ENCODE measurements at places on chromosomes 2 and 18. TPM values are rescaled to one million over a fixed set of nuclear protein-coding genes. Genes with fewer than 3 reads are reported as not detected.
A peak's percentile ranks its signal among the peaks of the same experiment; 100 is the strongest.

- DNase-seq, result peak; percentile 83
Measured at GRCh38 chr2:12318427-12319057, 398.2 kb upstream of the TRIB2 start.

GRCh38 chr2:38934742-38935141, 45.1 kb downstream of the ARHGEF33 start:
- no peak for DNase-seq

DNA sequence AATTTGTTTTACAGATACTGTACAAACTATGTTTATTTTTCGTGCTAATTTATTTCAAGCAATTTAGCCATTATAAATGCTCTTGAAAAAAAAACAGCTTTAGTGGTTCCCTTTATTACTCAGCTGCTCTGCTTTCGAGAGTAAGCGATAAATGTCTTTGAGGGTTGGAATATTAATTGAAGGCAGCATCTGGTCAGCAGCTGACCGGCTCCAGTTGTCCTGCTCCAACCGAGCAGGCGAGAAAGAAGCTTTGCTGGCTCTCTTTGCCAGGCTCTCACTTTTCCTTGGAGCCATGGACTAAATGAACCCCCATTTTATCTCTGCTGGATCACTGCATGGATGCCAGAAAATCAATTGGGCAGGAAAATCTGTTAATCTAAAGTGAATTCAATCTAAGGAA, 147.4 kb downstream of the LNPK start:
- DNase-seq, result no peak

DNA sequence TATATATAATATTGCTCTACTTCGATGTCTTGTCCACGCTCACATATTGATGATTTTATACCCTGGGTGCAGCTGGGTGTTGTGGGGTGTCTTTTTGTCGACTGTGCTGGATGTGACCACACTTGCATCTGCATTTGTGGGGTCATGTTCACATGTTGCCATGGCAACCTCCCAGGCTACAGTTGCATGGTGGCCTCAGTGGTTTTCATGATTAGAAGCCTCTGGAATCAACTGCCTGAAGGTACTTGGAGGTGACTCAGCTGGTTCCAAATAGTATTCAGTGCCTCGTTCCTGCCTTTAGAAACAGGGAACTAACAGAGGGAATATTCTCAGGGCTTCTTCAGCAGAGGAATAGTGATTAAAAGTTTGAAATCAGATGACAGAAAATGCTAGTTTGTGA, 166.3 kb upstream of the NYAP2 start:
- peak; percentile 37 for DNase-seq

TYW5 gene
- 6.6 TPM for total RNA-seq

DNA sequence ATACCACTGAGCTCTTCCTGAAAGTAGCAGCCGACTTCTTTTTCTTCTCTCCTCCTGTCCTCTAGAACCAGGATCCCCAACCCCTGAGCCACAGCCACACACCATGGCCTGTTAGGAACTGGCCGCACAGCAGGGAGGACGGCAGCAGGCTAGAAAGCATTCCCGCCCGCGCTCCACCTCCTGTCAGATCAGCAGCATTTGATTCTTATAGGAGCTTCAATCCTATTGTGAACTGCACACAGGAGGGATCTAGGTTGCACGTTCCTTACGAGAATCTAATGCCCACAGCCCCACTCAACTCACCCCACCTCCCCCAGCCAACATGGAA, 179.1 kb upstream of the SH3BP4 start:
- no peak for DNase-seq

GRCh38 chr2:168355121-168355520, 101.0 kb upstream of the CERS6 start:
- DNase-seq, result no peak

DNA sequence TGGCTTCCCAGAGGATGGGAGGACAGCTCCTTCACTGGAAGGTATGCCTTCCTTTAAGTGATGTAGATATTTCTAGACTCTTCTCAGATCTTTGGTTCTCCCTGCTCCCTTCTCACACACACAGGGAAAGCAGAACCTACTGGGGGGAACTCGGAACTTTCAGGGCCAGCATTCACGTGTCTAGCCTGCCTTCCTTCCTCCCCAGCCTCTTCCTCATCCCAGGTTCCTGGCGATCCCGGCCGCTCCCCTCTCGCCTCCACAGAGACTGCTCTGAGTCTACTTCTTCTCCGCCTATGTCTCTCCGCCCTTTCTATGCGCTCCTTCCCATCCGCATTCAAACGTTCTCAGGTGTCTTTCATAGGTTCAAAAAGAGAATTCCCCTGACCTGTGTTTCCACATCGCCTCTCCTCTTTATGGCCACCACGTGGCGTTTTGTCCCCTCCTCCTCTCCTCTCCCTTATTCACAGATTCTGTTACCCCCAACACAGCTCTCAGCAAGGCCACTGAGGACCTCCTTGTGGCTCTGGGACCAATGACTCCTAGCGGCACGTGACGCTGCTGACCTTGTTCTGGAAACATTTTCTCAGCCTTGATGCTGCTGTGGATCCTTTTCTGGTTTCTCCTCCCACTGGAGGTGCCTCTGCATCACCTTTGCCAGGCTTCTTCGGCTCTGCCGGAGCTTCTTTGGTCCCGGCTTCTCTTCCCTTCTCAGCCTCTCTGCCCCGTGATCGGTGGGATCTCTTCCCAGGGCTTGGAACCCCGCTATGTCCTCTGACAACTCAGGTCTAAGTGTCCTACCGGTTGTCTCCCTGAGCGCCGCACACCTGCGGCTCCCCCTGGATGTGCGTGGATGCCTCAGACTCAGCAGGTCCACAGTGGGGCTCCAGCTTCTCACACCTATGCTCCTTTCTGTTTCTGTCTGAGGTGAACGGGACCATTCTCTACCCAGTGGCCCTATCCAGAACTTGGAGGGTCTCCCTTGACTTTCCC, 77.5 kb downstream of the VAPA start:
- DNase-seq, result no peak

DNA sequence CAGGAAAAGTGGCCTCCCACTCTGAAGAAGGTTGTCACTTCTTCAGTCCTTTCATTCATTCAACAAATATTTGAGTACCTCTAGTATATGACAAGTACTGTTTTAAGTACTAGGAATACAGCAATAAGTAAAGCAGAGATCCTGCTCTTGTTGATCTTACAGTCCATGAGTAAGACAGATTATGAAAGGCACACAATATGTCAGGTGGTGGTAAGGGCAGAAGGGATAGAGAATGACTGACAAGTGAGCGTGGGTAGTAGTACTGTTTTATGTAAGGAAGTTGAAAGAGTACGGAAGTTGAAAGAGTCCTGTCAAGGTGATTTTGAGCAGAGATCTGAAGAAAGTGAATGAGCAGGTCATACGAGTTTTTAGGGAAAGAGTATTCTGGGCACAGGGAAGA, 111.3 kb downstream of the GALNT1 start:
- no peak for DNase-seq

DNA sequence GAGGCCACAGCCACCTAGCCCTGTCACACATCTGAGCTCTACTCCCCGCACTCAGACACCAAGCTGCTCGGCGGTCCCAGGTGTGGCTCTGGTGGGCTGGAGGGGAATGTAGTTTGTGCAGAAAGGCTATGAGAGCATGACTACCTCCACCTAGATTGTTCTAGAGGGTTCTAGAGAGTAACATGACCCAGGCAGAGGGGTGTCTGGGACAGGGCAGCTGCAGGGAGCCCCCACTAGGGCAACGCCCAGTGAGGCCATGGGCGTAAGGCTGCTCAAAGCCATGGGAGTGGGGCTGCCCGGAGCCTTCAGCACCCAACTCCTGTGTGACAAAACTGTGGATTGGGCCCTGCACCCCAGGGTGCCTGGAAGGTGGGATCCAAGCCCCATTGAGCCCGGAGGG, 511.4 kb upstream of the MYT1L start:
- no peak for DNase-seq

FTCDNL1 gene
- 0.13 TPM for total RNA-seq

LYG2 gene
- not detected for total RNA-seq

TFCP2L1 gene
- not detected for total RNA-seq

DNA sequence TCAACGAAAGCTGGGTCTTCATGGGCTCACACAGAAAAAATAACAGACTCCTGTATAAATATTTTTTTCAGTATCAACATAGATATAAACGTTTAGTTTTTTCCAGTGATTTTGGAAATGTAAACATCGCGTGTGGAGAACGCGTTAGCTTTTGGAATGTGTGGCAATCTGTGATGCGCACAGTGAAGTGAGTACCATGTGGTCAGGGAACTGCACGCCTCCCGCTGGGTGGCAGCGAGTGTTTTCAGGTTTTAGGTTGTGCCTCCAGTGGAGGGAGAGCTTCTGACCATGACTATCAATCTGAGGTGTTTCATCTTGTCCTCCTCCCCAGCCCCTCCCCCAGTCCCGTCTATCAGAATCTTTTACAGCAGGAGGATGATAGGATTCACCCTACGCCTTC, 127.8 kb downstream of the ARHGAP28 start:
- no peak for DNase-seq

MDH1B gene
- total RNA-seq, result 0.25 TPM

LOXHD1 gene
- not detected for total RNA-seq

GRCh38 chr18:73597832-73598615, 549.6 kb downstream of the FBXO15 start:
- no peak for DNase-seq

DNA sequence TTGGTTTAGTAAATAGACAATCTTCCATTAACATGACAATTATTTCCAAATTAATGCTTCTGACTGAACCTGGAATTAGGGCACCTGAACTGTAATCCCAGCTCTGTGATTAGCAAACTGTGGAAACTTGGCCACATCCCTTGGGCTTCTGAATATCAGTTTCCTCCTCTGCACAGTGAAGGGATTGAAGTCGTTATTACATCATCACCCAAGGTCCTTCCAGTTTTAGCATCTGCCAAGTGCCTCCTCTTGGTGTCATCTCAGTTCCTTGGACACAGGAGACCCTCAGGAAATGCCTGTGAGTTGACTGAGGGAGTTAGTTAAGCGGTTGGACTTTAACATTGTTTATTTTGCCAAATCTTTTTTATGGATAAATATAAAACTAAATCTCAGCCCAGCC, 64.8 kb downstream of the MOGAT1 start:
- peak; percentile 50 for DNase-seq

GRCh38 chr18:23387265-23387664, 65.8 kb upstream of the RIOK3 start:
- no peak for DNase-seq

DNA sequence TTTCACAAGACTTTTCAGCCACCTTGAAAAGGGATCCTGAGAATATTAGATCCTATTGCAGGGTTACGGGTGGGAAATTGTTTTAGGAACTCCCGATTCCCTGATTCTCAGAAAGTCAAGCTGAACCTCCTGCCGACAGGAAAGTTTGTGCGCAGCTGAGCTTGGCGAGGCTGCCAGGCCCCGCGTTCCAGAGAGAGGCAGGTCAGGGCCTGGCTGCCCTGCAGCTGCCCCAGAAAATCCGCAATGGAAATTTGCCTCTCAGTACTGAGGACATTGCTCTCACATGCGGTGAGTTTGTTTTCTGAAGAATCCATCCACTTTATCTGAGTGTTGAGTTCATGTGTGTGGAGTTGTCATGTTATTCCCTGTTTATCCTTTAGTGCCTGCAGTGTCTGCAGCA, 144.2 kb downstream of the RTP5 start:
- no peak for DNase-seq

- DNase-seq, result no peak
Measured at GRCh38 chr2:85435981-85436835, 17.7 kb downstream of the SH2D6 start.

GRCh38 chr2:150531591-150531990, 44.1 kb upstream of the RND3 start:
- DNase-seq, result peak; percentile 70
